ENCODE measurements at places on chromosomes 7 and 10. TPM values are rescaled to one million over a fixed set of nuclear protein-coding genes. Genes with fewer than 3 reads are reported as not detected.

SPDYE9 gene
- not detected for total RNA-seq

UCN3 gene
- total RNA-seq, result not detected

SHTN1 gene
- total RNA-seq, result not detected

MSMB gene
- total RNA-seq, result not detected

DNA sequence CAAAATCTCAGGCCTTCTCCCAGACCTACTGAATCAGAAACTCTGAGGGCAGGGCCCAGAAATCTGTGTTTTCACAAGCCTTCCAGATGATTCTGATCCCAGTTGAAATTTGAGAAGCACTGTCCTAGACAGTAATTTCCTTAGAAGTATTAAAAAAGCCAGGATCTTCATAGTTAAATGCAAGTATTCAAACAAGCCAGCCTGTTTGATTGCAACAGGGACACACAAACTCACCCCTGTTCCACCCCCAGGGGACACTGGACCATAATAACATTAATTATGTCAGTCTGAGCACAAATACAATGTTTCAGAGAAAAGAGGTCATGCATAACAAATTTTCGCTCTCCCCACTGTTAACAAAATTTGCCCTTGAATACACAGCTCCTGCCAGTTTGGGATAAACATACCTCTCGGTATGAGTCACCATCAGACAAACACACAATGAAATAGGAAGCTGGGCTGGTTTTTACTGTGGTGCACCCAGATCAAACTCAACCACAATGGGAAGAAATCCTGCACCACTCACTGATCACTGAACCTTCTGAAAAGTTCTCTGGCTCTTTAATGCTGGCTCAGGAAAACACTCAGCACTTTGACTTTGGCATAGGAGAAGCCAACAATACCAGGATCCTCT lies 34.3 kb downstream of the ABLIM1 start:
- H3K27ac ChIP-seq, result no peak overlapping the region
- H3K4me1 ChIP-seq, result peaks cover 17% of the 10 kb centered on the region
- peaks cover 5% of the 10 kb centered on the region for H3K27me3 ChIP-seq

DNA sequence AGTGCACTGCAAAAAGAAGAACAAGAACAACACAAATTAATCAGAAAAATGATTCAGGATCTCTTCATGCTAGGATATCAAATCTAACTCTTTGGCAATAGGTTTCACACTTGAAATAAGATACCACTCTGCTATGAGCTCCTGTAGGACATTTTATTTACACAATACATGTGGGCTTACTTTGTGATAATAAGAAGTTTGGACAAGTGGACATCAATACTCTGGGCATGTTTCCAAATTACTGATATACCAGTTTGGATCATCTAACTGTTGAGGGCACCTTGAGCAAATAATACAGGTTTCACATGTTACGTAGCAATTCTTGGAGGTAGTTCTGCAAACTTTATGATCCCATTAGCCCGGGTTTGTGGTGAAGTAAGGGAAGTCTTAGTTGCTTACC lies 59.8 kb downstream of the CPVL start:
- peaks cover 13% of the 10 kb centered on the region for H3K27me3 ChIP-seq
- H3K4me1 ChIP-seq, result peaks cover 28% of the 10 kb centered on the region
- no peaks in the 10 kb centered on the region for H3K36me3 ChIP-seq
- no peak for DNase-seq
- no peak overlapping the region for H3K4me3 ChIP-seq
- H3K27ac ChIP-seq, result no peak overlapping the region

- no peaks in the 10 kb centered on the region for H3K27me3 ChIP-seq
- no peaks in the 10 kb centered on the region for H3K36me3 ChIP-seq
- no peaks in the 10 kb centered on the region for H3K4me1 ChIP-seq
- H3K4me3 ChIP-seq, result no peak overlapping the region
- H3K27ac ChIP-seq, result no peak overlapping the region
Measured at GRCh38 chr7:46741938-46742540, 821.0 kb upstream of the IGFBP3 start.

DNA sequence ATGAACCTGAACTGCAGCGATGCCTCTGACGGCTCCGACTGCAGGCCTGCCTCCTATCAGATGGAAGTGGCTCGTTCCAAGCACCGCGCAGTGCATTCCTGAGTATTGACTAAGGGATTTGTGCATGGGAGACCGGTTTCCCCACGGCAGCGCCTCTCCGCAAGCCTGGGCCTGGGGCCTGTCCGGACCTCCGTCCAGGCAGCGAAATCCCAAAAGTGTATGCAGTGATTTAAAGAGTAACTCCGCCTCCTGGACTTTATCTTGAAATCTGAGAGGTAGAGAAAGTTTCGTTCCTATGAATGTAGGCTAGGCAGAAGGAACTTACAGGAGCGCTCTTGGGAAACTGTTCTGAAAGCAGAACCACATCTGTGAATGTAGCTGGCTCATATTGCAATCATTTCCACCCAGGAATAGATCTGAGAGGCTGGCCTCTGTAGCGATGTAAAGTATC lies 106.2 kb upstream of the CELF2 start:
- no peaks in the 10 kb centered on the region for H3K36me3 ChIP-seq
- no peak for DNase-seq
- no peak overlapping the region for H3K4me3 ChIP-seq
- H3K27ac ChIP-seq, result no peak overlapping the region
- H3K4me1 ChIP-seq, result no peaks in the 10 kb centered on the region

- H3K4me3 ChIP-seq, result no peak overlapping the region
- no peak for DNase-seq
- H3K36me3 ChIP-seq, result no peaks in the 10 kb centered on the region
- H3K27me3 ChIP-seq, result no peaks in the 10 kb centered on the region
- no peak overlapping the region for H3K27ac ChIP-seq
- no peaks in the 10 kb centered on the region for H3K4me1 ChIP-seq
Measured at GRCh38 chr10:52335665-52336064, 21.6 kb downstream of the DKK1 start.

DNA sequence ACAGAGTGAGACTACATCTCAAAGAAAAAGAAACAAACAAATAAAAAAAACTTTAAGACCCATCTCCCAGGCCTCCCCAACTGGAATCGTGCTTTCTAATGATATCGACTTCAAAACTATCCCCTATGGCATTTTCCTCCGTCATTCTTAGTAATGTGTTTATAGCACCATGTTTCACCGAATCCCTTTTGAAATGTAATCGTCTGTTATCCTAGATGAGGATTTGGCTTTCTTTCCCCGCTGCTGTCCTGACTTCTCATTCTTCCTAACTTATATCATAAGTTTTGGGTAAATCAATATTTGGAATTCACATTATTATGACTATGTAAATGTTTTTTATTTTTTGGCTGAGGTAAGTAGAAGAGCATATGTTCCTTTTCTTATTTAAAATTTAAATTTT lies 77.2 kb upstream of the ARHGAP21 start:
- no peaks in the 10 kb centered on the region for H3K36me3 ChIP-seq
- no peaks in the 10 kb centered on the region for H3K4me1 ChIP-seq
- H3K4me3 ChIP-seq, result no peak overlapping the region
- DNase-seq, result no peak

DNA sequence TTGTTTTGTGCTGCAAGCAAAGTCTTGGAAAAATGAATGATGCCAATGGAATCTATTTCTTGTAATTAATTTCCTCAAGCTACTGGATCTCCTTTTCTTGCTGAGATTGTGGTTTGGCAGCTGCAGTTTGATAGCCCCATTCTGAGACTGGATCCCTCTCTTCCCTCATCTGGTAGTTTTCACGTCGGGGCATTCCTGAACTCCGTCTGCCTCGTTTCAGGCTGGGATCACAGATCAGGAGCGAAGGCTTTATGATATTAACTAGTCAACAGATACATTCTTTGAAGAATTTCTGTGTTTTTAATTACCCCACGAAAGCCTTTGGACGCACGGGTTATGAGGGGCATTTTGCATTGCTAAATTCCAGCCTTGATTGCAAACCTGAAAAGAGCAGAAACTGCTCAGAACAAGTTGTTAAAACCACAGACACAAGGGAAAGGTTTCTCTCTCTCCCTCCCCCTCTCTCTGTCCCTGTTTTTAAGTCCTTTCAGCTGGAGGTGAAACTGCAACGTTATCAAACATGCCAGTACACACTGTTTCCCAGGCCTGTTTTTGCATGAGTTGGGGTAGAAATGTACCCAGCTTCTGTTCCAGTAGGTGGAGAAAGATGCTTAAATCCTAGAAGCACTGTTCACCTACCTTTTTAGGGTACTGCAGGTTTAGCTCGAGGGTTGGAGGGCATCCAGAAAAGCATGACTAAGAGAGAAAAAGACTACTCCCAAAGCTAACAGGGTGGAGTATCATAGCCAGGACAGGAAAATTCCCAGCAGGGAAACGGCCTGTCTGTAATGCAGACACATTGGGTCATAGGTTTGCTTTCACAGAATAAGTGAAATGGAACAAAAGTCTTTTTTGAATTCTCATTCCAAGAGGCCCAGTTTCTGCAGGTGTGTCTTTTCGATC lies 124.3 kb downstream of the CUX1 start:
- no peak for DNase-seq
- no peaks in the 10 kb centered on the region for H3K27me3 ChIP-seq
- no peaks in the 10 kb centered on the region for H3K4me1 ChIP-seq
- H3K4me3 ChIP-seq, result no peak overlapping the region

DNA sequence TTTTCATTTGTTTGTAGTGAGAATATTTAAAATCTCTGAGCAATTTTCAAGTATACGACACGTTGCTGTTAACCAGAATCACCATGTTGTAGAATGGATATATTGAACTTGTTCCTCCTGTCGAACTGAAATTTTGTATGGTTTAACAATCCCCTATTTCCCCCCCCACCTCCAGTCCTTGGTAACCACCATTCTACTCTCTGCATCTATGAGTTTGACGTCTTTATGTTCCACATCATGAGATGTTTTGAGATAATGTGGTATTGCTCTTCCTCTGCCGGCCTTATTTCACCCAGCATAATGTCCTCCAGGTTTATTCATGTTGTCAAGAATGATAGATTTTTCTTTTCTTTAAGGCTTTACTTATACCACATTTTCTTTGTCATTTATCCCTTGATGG lies 17.4 kb upstream of the PRKCQ start:
- H3K27ac ChIP-seq, result peak overlapping the region; percentile 78
- no peaks in the 10 kb centered on the region for H3K27me3 ChIP-seq
- no peak overlapping the region for H3K4me3 ChIP-seq
- peaks cover 56% of the 10 kb centered on the region for H3K36me3 ChIP-seq
- peak; percentile 44 for DNase-seq

- H3K36me3 ChIP-seq, result no peaks in the 10 kb centered on the region
- no peak overlapping the region for H3K4me3 ChIP-seq
- no peak overlapping the region for H3K27ac ChIP-seq
- peaks cover 11% of the 10 kb centered on the region for H3K27me3 ChIP-seq
- no peaks in the 10 kb centered on the region for H3K4me1 ChIP-seq
Measured at GRCh38 chr7:35430547-35431153, 176.8 kb upstream of the TBX20 start.

DNA sequence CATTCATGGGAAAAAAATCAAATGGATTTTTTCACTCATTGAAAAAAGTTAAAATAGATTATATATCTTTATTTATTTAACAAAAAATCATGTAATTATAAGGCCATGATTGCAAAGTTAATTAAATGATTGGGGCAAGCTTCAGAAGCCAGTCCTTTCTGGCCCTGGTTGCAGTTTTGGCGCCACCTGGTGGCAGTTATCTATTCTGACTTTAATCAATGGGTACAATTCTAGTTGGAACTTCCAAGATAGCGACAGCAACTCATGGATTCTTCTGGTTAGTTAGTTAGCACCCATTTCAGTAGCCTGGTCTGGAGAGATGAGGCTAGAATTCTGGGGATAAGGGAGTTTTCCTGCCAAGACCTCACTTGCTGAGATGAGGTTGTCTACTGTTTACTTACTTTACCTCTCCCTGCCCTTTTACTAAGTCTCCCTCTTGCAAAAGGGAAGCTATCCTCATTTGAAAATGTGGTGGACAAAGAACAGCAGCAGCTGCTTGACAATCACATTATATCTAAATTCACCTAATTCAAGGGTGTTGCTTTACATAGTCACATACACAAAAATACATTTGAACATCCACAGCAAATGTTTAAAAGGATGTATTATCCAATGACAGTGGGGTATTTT lies 42.3 kb downstream of the NOC3L start:
- peaks cover 11% of the 10 kb centered on the region for H3K36me3 ChIP-seq
- no peaks in the 10 kb centered on the region for H3K27me3 ChIP-seq
- H3K27ac ChIP-seq, result no peak overlapping the region
- no peak overlapping the region for H3K4me3 ChIP-seq

DNA sequence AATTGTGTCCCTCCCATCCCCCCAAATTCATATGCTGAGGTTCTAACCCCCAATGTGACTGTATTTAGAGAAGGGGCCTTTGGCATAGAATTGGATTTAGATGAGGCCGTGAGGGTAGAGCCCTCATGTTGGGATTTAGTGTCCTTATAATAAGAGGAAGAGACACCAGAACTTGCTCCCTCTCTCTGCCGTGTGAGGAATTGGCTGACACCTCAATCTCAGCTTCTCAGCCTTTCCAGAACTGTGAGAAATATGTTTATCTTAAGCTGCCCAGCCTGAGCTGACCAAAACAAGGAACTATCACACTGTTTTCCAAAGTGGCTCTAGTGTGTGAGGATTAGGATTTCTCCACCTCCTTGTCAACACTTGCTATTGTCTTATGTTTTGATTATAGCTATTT lies 400.0 kb upstream of the FZD8 start:
- no peaks in the 10 kb centered on the region for H3K4me1 ChIP-seq
- no peaks in the 10 kb centered on the region for H3K36me3 ChIP-seq
- H3K4me3 ChIP-seq, result no peak overlapping the region
- no peaks in the 10 kb centered on the region for H3K27me3 ChIP-seq

GRCh38 chr7:12458520-12459131 lies 55.0 kb upstream of the VWDE start:
- H3K27ac ChIP-seq, result no peak overlapping the region
- H3K4me1 ChIP-seq, result no peaks in the 10 kb centered on the region
- peak; percentile 23 for DNase-seq

DNA sequence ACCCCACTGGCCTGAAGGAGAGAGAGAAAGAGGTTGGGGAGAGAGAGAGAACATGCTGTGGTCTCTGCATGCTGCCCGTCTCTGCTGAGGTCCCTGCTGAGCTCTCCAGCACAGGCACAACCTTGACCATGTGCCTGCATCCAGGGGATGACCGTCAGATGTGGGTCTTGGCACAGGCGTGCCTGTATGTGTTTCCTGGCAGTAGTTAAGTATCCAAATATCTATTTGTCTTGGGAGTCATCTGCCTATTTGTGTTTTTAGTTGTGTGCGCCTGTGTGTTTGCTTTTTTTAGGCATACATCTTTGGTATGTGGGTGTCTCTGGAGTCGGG lies 1.9 kb upstream of the UNC5B start:
- peaks cover 12% of the 10 kb centered on the region for H3K4me1 ChIP-seq
- peaks cover 68% of the 10 kb centered on the region for H3K27me3 ChIP-seq
- no peak for DNase-seq
- H3K4me3 ChIP-seq, result no peak overlapping the region
- no peaks in the 10 kb centered on the region for H3K36me3 ChIP-seq

DNA sequence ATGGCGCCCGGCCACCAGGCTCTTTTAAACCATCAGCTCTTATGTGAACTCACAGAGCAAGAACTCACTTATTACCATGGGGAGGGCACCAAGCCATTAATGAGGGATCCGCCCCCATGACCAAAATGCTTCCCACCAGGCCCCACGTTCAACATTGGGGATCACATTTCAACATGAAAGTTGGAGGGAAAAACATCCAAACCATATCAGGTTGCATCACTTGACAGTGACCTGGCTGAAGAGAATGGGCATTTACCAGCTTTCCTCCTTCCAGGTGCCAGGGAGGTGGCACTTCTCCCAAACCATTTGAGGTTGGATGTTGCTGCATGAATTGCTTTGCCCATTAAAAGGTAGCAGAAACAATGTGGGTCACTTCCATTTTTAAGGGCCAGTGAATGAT lies 115.6 kb upstream of the TNS3 start:
- DNase-seq, result no peak
- H3K27ac ChIP-seq, result no peak overlapping the region
- no peak overlapping the region for H3K4me3 ChIP-seq
- no peaks in the 10 kb centered on the region for H3K27me3 ChIP-seq
- H3K4me1 ChIP-seq, result no peaks in the 10 kb centered on the region

All from activated CD8-positive, alpha-beta T cell treated with anti-CD3 and anti-CD28 coated beads, Interleukin-2, amount 10 ng/mL, durations not matched to agents 7 days and 5 days (primary cell).